Hindlimb muscle (tissue), 1 donor: ENCODE measurements at places on chromosomes 7 and 10. TPM values are rescaled to one million over a fixed set of nuclear protein-coding genes. Genes with fewer than 3 reads are reported as not detected.
A peak's percentile ranks its signal among the peaks of the same experiment; 100 is the strongest.

Gene ZNF488
- polyA plus RNA-seq = 3.6 TPM

DNA sequence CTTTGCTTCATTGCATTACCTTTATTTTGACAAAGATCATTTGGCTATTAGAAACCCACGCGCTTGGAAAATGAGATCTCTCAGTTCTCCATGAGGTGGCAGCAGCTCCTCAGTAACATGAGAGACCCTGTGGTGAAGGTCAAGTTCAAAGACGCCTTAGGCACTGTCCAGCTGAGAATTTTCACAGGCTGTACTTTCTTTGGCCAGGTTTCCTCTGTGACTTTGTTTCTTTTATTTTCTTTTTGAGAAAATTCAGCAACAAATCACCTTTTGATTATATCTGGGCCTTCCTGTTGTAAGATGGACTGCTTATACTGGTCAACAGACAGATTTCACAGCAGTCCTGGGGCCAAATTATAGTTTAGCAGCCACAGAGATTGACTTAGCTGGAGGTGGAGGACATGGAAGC is 54.5 kb downstream of the RAB18 start:
- DNase-seq = peak; percentile 59

DNA sequence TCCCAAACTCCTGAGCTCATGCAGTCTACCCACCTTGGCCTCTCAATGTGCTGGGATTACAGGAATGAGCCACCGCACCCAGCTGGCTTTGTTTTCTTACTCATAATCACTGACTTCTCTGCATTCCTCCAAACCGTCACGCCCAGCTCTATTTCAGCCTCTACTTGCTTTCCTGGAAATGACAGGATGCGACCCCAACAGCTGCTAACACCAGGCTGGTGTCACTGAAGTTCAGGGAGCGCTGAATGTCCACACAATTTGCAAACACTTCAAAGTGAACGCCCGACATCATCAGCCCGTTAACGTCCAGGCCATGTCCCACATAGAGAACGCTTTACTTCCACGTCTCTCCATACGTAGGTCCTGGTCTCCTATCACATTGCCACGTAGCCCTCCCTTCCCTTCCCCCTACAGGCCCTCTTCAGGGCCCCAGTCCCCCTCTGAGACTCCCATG is 12.8 kb upstream of the PROSER2 start:
- DNase-seq = no peak

Gene SLC26A5
- 0.14 TPM for polyA plus RNA-seq

Gene VWA2
- 0.34 TPM for polyA plus RNA-seq
